ENCODE measurements at places on chromosomes 2 and 18. TPM values are rescaled to one million over a fixed set of nuclear protein-coding genes. Genes with fewer than 3 reads are reported as not detected.

- no peak for DNase-seq
Observed at GRCh38 chr2:53202063-53202462, 565.5 kb upstream of the CHAC2 start.

- no peak for DNase-seq
Observed at GRCh38 chr2:167935803-167936110, 311.6 kb downstream of the STK39 start.

DNA sequence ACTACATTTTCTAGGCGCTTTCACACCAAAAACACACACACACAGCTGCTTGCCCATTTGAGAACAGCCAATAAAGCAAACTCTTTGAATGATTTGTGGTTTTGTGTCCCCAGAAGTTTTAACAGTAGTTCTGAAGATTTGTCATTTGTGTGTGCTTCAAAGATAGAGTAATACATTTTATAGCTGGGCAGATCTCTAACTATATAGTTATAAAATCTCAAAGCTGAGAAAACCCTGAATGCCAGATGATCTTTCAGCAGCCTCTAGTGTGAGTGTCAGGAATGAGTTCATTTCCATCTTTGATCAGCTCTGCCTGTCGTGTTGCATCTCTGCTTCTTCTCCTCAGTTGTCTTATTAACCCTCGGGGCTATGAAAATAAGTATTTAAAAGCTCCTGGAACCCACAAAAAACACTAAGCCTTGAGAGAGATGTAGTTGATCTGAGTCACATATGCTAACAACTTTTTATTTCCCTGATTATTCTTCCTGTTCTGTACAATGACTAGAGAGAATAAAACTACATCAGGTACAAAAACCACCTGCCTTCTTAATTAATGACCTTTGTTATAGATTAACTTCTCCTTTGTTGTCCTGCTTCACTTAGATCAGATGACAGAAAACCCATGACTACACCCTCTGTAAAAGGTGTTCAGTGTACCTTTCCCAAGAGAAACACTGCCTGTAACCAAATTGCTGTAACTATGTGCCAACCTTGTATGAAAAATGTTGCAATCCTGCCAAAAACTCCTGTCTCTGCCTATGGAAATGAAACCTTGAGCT is 30.0 kb upstream of the SLC3A1 start:
- DNase-seq: no peak

DNA sequence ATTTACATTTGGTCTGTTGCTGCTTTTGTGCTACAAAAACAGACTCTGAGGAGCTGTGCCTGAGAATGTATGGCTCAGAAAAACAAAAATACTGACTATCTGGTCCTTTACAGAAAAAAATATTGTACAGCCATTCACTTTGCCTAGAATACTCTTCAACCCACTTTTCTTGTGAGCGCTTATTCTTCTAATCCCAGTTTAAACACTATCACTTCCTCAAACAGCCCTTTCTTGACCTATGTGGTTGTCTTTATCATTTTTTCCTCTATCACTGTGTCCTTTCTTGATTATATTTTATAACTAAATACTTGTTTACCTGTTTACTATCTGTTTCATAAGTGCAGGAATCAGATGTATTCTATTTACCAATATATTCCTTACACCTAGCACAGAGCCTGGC is 33.5 kb downstream of the CUL3 start:
- no peak for DNase-seq

The SCN3A gene
- 8.2 TPM for total RNA-seq
